Uterus (tissue), 4 donors: ENCODE measurements at places on chromosomes 12 and 14. TPM values are rescaled to one million over a fixed set of nuclear protein-coding genes. Genes with fewer than 3 reads are reported as not detected.

The IQSEC3 gene
- 2.4 TPM for total RNA-seq

- no peak for DNase-seq
Measured at GRCh38 chr12:86139671-86140070, 116.5 kb downstream of the MGAT4C start.

DNA sequence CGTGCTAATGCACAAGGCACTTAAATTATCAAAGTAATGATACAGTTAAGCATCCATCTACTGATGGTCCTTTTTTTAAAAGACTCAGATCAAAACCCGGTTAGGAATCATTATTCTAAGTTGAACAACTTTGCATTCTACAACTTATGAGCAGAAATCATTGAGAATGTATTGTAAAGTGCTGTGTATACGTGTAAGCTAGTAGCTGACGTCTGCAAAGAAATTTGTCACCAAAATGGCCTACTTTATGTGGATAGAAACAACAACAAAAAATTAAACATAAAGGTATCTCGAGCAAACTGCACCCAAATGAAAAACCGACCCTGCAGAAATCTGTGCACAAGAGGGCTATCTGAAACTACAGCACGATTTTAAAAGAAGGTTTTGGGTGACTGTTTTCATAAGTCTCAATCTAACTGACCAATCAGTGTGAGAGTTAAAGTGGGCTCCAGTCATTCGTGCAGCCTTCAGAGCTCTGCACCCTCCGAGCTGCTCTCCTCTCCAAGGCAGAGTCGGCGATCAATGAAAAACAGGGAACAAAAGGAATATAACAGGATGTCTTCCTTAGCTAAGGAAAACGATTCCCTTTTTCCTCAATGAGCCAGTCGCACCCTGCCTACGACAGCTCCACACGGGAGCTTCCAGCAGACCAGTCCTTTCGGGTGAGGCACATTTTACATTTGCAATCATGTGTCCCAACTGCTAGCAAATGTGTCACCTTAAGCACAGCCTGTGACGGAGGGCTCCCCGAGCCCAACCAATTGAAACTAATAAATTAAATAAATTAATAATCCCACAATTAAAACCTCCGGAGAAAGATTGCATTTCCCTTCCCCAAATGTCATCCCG is 200.7 kb upstream of the FOXN3 start:
- no peak for DNase-seq

- no peak for DNase-seq
Measured at GRCh38 chr14:51457843-51458562, 193.7 kb upstream of the FRMD6 start.

DNA sequence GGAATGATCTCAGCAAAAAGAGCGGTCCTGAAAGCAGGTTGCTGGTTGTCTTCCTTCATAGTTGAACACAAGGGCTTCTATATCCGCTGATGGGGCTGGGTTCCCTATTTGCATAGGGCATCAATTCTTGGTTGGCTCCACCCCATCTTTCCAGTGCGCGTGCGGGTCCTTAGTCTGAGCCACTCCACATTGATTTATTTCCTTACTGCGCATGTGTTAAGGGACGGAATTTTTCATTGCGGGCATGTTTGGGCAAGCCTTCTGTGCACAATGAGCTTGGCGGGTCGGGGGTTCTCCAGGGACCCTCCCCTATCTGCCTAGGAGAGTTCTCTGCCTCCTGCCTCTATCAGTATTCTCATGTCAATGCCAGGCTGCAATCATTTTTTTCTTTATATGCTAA is 21.2 kb upstream of the DLGAP5 start:
- DNase-seq: no peak

DNA sequence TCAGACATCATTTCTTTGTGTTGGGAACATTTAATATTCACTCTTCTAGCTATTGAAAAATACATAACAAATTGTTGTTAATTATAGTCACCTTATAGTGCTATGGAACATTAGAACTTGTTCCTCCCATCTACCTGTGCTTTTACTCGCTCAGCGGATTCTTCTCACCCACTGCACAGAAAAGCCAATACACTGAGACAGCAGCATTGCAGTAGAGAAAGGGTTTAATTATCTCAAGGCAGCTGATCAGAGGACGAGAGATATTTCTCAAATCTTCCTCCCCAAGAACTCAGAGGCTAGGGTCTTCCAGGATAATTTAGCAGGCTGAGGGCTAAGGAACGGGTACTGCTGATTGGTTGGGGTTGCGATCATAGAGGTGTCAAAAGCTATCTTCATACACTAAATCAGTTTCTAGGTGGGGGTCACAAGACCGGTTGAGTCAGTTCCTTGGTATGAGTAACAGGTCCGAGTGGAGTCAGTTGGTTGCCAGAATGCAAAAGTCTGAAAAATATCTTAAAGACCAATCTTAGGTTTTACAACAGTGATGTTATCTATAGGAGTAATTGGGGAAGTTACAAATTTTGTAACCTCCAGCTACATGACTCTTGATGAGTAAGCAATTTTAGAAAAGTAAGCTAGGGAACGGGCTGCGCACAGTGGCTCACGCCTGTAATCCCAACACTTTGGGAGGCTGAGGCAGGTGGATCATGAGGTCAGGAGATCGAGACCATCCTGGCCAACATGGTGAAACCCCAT is 173.1 kb downstream of the FBXL14 start:
- no peak for DNase-seq

- DNase-seq: no peak
Measured at GRCh38 chr12:414859-415258, 13.4 kb downstream of the CCDC77 start.

DNA sequence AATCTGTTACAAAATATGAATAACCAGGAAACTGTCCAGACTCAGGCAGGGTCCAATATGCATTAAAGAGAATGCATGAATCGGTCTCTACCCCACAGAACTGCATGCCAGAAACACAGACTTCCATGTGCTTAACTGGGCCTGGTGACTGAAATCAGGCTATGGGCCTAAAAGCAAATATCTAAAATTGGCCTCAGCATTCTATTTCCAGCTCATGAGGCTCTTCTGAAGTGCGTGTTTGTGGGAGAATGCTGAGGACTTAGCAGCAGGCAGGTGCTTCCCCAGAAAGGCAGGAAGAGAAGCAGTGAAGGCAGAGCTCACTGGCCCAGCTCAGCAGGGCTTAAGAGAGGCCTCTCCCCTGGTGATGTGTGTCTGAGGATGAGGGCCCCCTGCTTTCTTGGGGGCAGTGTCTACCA is 48.5 kb downstream of the ADGRD1 start:
- no peak for DNase-seq

DNA sequence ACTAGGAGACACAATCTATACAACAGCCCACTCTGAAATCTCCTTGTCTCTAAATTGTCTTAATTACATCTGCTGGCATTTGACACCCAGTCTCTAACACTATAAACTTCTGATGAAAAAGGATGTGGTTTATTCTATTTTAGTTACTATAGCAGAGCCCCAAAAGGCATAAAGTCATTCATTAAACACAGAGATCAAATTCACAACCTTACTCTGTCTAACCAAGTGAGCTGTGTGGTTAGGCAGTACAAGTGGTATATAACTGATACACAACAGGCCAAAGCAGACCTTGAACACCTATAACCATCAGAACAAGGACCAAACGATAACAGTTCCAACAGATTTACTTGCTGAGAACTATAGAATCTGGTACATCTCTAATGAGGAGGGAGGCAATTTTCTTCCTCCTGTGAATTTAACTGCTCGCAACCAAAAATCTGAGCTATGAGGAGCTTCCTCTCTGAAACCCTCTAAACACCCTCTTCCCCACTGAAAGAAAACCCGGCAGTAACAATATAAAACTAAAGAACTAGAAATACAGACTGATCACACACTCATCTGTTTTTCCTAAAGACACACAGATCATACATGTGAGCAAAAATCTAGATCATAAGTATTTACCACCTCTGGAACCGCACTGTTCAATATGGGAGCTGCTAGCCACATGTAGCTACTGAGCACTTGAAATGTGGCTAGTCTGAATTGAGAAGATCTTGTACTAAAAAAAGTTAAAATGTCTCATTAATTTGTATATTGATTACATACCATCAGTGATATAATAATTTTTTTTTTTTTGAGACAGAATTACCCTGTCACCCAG is 17.7 kb downstream of the SPPL3 start:
- DNase-seq: no peak

The IL22 gene
- total RNA-seq: not detected

DNA sequence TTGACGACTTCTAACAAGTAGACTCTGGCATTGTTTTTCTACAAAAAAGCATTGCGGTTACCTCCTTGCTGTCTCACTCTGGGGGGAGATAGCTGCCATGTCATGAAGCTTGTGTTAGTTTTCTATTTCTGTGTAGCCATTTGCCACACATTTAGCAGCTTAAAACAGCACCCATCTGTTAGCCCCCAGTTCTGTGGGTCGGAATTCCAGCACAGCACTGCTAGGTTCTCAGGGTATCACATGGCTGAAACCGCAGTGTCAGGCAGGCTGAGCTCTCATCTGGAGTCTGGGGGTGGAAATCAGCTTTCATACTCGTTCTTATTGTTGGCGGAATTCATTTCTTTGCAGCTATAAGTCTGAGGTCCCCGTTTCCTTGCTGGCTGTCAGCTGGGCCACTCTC is 19.9 kb upstream of the STXBP6 start:
- DNase-seq: no peak

The SLC38A4 gene
- total RNA-seq: 1.9 TPM

The FRS2 gene
- 27.4 TPM for total RNA-seq

DNA sequence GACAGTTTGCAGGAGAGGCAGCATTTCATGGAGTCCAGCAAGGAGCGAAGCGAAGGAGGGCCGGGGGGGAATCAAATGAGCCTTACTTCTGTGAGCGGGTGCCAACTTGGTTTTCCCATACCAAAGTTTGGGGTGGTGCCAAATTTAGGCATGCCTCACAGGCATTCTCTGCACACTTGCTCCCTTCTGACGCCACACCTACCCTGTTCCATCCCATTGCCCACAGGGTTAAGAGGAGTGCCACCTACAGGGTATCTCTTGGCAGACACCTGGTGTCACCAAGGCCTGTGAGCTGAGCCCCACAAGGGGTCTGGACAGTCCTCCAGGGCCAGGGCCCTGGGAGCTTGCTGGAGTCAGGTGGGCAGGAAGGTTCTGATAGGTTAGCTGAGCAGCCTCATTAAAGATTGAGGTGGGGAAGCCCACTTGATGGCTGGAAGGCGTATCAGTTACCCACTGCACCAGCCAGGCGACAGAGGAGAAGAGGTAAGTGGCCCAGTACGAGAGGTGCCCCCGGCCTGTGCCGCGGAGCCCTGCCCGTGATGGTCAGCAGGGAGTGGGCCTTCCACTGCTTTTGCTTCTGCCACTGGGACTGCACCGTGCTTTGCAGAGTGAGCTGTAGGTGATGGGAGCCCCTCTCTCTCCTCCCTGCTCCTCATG is 45.2 kb downstream of the DEGS2 start:
- DNase-seq: no peak

GRCh38 chr12:99026332-99027054 is 381.4 kb downstream of the APAF1 start:
- DNase-seq: no peak

DNA sequence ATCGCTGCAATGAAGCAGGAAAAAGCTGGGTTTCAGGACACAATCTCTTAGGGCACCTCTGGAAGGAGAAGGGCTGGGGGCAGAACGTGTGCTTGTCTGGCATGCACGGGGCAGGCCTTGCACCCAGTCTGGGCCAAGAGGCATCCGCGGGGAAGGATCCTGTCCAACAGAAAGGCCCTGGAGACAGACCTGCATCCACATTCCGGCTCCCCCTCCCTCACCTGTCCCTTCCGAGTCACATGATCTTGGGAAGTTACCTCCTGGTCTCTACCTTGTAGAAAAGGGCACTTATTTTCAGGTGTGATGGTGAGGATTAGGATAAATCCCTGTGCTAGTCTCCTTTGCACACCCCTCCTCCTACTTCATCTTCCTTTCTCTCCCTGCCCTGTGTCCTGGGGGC is 25.4 kb downstream of the CLMN start:
- DNase-seq: no peak

The PSMA3 gene
- 204 TPM for total RNA-seq

The SLC24A4 gene
- not detected for total RNA-seq

The GUCY2C gene
- total RNA-seq: not detected

DNA sequence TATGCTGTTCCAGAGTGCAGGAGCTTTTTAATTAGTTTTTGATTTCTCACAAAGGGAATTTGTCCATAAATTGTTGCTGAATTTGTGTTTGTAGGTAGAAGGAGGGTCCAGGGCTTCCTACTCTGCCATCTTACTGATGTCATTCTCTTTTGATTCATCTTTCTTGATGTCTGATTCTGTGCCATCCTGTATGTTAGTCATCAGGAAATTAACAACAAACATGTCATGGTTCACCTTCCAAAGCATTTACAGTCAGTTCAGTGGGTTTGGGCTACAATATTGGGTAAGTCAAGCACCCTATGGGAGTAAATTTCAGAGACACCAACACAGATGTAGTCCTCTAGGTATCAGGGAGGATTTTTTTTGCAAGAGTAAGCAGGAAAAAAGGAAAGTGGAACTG is 135.2 kb upstream of the SLC38A2 start:
- DNase-seq: no peak

DNA sequence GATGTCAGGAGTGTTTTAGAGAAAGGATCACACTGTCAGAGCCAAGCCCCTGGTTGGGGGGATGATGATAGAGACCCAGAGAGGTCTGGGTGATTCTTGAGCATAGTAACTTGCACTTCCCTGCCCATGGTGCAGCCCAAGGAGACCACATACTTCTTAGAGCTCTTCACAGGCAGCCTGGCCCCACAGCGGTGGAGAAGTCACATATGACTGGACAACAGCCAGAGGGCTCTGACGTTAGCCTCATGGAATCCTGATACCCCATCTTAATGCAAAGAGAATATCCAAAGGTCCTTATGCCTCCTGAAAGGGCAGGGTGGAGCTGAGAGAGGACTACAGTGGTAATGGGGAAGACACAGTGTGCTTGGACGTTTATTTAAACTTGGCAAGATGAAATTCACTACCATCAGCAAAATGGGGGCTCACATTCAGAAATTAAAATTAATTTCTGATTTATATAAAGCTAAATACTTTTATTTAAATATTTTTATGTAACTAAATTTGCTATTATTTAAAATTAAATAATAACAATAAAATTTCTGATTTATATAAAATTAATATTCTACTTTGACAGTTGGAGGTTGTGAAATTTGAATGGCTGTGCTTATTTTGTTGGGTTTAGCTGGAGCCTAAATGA is 131.3 kb downstream of the KTN1 start:
- DNase-seq: no peak

DNA sequence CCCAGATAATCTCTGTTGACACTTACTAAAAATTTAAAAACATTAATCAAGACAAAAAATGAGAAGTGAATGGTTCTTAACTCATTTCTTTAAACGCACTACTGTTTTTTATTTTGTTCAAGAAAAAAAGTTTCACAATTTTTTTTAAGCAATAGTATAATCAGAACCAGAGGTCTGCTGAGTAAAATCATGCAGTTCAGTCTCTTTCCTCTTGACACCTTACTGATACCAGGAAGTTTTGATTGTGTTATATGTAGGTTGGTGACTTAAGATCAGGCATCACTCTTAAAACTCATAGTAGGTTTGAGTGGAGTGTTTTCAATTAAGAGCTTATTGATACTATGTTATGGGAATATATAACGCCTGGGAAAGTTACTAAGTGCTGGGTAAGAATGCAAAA is 121.4 kb downstream of the TRMT5 start:
- DNase-seq: no peak

The CEBPE gene
- total RNA-seq: not detected
